ENCODE measurements at places on chromosomes 3 and 15.

GRCh38 chr3:127535901-127536829, 54.4 kb downstream of the TPRA1 start:
- DNase-seq: no peak

- no peak for DNase-seq
Measured at GRCh38 chr3:43349716-43350115, 63.4 kb downstream of the SNRK start.

DNA sequence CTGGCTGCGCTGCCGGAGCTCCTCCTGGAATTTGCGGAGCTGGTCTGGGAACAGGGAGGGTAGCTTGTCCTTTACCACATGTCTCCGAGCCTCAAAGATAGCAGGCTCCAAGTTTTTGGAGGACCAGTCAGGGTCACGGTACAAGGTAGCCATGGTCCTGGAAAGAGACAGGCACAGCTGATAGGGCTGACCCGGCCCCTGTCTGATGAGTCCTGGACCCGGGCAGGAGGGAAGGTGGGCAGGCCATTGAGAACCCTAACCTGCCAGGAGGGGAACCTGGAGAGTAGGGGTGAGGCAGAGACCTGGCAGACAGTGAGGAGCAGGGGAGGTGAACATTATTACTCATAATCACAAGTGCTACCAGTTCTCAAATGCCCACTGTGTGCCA, 20.4 kb upstream of the EHD4 start:
- no peak for DNase-seq

GRCh38 chr3:99751649-99752048, 66.0 kb upstream of the CMSS1 start:
- no peak for DNase-seq

GRCh38 chr3:164460851-164461250, 617.4 kb downstream of the SI start:
- no peak for DNase-seq

GRCh38 chr15:80586161-80586560, 108.9 kb upstream of the ABHD17C start:
- no peak for DNase-seq

DNA sequence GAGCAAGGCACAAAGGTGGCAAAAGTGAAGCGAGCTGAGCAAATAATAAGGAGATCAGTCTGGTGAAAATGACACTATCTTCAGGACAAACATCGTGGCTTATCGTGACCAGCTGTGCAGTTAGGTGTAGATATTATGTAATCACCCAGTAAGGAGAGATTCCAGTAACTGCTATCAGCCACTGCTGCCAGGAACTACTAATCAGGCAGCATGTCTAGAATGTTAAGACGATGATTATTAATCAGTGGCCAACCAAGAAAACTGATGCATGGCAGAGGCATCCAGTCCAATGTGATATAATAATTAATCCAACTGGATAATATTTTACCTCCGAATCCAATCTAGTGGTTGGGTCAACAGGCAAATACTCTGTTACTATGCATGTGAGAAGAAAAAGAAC, 252.7 kb upstream of the ZPLD1 start:
- no peak for DNase-seq

DNA sequence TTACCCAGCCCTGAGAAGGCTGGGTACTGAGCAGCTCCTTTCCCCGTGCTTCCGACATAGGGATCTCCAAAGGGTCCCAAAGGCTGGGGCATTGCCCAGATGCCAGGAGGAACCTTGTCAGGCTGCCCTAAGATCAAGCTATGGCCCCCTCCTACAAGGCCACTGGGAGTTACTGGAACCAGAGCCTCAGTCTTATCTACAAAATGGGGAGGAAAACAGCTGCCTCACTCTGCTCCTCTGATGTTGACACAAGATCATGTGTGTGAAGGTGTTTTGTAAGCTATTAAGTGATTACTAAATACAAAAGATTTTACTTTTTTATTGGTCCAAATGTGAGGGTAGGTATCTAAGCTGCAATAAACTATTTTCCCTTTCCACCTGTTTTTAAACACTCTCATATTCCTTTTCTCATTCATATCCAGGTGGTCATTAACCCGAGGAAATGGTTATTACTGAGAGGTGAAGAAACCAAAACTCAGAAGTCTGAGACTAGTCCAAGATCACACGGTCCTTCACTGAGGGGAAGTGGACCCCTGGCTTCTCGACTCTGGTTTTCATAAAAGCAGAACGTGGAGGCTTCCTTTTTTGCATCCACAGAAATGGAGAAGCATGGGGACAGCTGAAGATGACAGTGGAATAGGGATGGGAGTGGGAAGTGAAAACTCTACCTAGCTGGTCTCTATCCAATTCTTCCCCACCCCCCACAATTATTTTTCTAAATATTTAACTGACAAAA, 1.7 kb downstream of the ARPIN start:
- no peak for DNase-seq

DNA sequence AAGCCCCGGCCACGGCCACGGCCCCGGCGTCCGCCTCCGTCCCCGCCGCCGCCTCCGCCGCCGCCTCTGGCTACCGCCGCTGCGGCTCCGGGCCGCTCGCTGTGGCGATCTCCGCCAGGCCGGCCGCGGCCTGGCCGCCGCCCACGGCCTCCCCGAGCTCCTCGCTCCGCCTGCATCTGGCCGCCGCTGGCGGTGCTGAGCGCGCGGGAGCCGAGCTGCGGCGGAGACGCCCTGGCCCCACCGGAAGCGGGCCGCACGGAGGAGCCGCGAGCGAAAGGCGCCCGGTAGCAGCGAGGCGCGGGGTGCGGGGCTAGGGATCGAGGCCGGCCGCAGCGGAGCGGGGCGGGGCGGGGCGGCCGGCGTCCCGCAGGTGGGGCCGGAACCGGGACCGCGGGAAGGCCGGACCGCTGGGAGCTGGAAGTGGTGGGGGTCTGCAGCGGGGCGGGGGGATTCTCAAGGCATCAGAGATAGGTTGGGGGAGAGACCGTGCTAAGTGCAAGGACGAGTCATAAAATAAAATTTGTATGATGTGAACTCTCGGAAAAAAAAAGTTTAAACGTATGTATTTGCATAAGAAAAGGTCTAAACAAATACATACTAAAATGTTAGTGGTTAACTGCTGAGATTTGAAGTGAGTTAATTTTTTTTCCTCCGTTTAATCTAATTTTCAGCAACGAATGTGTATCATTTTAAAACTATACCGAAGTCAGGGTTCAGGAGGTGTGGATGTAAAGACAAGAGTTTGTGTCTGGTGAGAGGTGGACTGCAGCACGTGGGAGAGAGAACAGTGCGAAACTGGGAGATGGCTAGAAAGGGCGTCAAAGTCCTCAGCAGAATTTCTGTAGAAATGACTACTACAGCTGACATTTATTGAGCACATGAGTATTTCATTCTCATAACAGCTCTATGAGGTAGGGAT, at the start of gene AVEN:
AVEN (minus strand) TSS at position 334 of the 919 bp plus-strand sequence; CDS start at position 176, 158 bp downstream.
- DNase-seq: peak; percentile 68

- DNase-seq: no peak
Measured at GRCh38 chr15:46751303-46751702, 966.0 kb upstream of the SEMA6D start.

- no peak for DNase-seq
Measured at GRCh38 chr3:39907981-39908380, 98.6 kb downstream of the MYRIP start.

DNA sequence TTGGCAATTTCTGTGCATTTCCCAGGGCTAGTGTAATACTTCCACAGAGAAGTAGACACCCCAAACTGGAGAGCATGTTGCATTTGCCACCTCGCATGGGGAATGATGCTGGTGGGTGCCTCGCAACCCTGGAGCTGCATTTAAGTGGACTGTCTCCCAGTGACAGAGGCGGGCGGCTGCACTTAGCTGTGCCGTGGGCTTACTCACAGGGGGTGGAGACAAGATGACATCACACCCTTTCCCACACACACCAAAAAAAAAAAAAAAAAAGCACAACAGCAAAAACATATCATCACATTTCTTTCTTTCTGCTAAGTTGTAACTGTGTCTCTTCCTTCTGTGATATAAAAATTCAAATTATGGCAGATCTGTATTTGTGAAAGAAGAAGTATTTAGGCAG, at the start of gene ABI3BP:
ABI3BP (minus strand) TSS at position 113 of the 400 bp plus-strand sequence; CDS start at position 76, 37 bp downstream.
- peak; percentile 82 for DNase-seq
